Prostate gland (tissue), 2 donors: ENCODE measurements at places on chromosomes 1 and 21.

DNA sequence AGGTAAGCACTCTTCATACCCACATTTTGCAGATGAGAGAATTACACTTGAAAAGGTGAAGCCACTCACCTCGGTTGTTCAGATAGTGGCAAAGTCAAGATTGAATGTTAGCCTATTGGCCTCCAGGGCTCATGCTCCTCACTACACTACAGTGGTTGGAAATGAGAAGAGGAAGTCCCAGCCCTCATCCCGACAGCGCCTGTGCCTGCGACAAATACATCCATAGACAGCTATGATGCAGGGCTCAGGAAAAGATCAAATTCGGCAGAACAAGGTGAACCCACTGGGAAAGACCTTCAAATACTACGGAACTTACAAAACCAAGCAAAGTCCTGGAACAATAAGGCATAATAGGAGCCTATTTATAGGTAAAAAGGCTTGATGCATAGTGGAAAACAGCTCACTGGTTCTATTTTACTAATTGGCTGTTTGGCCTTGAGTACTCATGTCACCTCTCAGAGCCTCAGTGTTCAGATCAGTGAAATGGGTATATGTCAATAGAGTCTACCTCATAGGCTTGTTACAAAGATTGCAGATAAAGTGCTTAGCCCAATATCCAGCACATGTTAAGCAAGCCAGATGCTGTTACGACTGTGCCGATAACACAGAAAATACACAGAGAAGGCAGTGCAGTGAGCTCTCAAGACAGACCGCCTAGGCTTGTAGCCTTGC lies 3.5 kb downstream of the SPOCD1 start:
- H3K36me3 ChIP-seq: no peaks in the 10 kb centered on the region
- no peaks in the 10 kb centered on the region for H3K27me3 ChIP-seq
- no peak overlapping the region for H3K27ac ChIP-seq
- H3K4me1 ChIP-seq: no peaks in the 10 kb centered on the region
- no peak overlapping the region for H3K4me3 ChIP-seq
- DNase-seq: no peak

GRCh38 chr1:198656500-198656932 lies 17.7 kb downstream of the PTPRC start:
- peak overlapping the region; percentile 38 for H3K27ac ChIP-seq
- DNase-seq: peak; percentile 89
- no peaks in the 10 kb centered on the region for H3K4me1 ChIP-seq

DNA sequence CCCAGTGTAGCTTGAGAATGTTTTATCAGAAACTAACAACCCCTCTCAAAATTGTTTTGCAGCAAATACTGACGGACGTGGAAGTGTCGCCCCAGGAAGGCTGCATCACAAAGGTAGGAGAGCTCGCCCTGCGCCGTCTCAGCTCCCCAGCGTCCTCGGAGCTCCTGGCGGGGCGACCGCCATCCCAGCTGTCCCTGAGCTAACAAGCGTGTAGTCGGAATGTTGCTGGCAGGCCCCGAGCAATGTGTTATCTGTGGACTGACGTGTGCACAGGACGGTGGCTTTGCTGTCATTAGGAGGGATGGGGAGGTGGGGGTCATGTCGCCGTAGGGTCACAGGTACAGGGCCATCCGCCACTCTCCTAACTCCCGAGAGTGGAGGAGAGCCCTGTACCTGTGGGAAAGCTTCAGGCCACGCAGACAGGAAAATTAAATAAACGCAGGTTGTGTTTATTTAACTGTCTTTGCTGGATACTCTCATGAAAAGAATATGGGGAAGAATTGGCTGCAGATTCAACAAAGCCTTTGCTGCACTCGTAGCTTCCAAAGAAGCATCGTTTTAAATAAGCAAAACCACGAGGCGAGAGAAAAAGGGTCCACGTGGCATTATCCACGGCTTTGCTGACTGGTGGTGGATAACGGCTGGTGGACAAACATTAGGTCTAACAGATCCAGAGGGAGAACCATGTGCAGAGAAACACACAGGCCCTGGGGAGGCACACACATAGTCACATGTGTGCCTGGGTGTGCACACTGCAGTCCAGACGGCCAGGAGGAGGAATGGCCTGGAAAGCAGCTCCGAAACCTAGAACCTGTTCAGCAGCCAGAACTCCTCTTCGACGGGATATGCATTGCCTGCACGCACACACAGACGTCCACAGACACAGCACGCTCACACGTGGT lies 175.3 kb downstream of the PRDM16 start:
- H3K27me3 ChIP-seq: peaks cover 54% of the 10 kb centered on the region
- no peak for DNase-seq
- no peaks in the 10 kb centered on the region for H3K4me1 ChIP-seq
- H3K36me3 ChIP-seq: no peaks in the 10 kb centered on the region
- no peak overlapping the region for H3K27ac ChIP-seq

DNA sequence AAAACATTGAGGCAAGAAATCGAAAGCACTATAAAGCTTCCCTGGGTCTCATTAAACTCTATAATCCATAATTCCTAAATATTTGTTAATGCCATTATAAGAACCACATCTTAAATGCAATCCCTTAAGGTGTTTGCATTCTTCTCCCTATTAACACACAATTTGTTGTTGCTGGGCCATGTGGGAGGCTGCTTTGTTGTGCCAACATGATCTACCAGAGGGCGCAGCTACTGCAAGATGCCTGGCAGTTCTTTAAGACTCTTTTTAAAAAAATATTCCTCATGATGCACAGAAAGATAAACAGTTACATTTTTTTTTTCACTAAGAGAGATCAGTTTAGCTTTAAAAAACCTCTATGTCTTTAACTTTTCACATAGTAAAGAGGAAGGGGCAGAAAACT lies 39.0 kb upstream of the BCAS2 start:
- no peak overlapping the region for H3K27ac ChIP-seq
- no peaks in the 10 kb centered on the region for H3K4me1 ChIP-seq
- no peaks in the 10 kb centered on the region for H3K27me3 ChIP-seq

DNA sequence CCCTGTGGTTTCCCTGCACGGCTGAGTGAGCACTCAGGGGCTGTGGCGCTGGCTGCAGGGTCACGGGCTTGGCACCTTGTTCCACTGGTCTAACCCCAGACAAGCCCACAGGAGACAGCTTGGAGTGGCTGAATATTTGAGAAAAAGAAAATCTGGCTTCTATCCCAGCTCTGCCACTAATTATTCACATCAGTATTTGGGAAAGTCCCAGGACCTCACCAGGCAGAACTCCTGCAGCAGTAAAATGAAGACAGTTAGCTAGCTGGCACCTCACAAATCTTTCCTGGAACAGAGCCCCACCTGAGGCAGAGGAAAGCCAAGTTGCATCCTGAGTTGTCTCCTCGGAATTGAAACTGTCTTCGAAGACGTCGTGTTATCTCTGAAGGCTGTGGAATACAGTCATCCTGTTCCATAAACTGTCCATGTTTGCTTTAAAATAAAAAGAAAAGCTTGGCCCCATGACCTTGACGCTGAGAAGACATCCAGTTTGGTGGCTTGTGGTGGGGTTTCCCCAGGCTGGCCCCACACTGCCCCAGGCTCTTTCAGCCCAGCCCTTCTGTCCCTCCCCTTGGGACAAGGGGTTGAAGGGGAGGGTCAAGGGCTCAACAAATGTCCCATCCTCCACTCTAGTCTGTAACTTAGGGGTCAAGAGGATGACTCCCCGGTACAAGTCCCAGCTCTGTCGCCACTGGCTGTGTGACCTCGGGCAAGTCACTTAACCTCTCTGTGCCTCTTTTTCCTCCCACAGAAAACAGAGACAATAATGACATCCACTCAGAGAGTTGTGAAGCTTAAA lies 93.8 kb upstream of the TMPRSS2 start:
- no peak overlapping the region for H3K4me3 ChIP-seq
- H3K27me3 ChIP-seq: no peaks in the 10 kb centered on the region
- peaks cover 17% of the 10 kb centered on the region for H3K4me1 ChIP-seq
- peak overlapping the region; percentile 63 for H3K27ac ChIP-seq
- no peaks in the 10 kb centered on the region for H3K36me3 ChIP-seq
- DNase-seq: peak; percentile 77

DNA sequence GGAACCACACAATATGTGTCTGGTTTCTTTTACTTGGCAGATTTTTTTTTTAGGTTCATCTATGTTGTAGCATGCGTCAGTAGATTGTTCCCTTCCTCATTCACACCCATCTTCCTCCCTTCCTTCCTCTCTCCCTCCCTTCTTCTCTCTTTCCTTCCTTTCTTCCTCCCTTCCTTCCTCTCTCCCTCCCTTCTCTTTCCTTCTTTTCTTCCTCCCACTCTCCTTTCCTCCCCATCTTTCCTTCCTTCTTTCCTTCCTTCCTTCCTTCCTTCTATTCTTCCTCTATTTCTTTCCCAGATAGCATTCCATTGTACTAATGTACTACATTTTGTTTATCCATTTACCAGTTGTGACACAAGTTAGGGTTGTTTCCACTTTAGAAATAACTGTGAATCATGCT lies 218.0 kb downstream of the RGS7 start:
- no peaks in the 10 kb centered on the region for H3K36me3 ChIP-seq
- no peak overlapping the region for H3K27ac ChIP-seq
- H3K27me3 ChIP-seq: no peaks in the 10 kb centered on the region
- H3K4me3 ChIP-seq: no peak overlapping the region
- no peak for DNase-seq
- no peaks in the 10 kb centered on the region for H3K4me1 ChIP-seq

GRCh38 chr21:32770871-32771523 lies 558 bp downstream of the PAXBP1 start:
- peak; percentile 30 for DNase-seq
- peak overlapping the region; percentile 82 for H3K27ac ChIP-seq
- H3K27me3 ChIP-seq: no peaks in the 10 kb centered on the region
- H3K36me3 ChIP-seq: no peaks in the 10 kb centered on the region
- H3K4me1 ChIP-seq: no peaks in the 10 kb centered on the region

GRCh38 chr1:67945733-67946374 lies 104.6 kb downstream of the DIRAS3 start:
- no peak overlapping the region for H3K27ac ChIP-seq
- no peak overlapping the region for H3K4me3 ChIP-seq
- no peaks in the 10 kb centered on the region for H3K4me1 ChIP-seq
- H3K36me3 ChIP-seq: no peaks in the 10 kb centered on the region
- no peaks in the 10 kb centered on the region for H3K27me3 ChIP-seq

DNA sequence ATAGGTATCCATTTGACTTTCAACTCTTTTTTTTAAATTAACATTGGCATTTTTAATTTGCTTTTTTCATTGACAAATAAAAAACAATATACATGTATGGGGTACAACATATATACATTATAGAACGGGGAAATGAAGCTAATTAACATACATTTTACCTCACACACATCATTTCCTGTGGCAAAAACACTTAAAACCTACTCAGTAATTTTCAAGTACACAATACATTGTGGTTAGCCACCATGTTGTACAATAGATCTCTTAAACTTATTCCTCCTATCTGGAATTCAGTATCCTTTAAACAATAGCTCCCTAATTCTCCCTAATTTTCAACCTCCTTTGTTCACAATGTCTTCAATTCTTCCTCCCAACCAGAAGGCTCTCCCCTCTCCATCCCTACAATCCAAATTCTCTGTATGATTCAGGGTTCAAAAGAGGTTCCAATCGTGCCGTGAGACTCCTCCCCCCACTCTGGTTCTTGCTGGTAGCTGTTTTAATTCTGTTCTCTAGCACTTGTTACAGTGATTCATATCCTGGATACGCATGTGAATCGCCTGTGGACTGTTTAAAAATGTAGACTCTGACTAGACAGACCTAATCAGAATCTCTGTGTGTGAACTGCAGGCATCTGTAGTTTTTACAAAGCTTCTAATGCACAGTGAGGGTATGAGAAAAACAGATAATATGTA lies 87.6 kb upstream of the DUSP10 start:
- no peaks in the 10 kb centered on the region for H3K27me3 ChIP-seq
- DNase-seq: no peak
- no peak overlapping the region for H3K4me3 ChIP-seq
- no peak overlapping the region for H3K27ac ChIP-seq
- no peaks in the 10 kb centered on the region for H3K4me1 ChIP-seq
- no peaks in the 10 kb centered on the region for H3K36me3 ChIP-seq

DNA sequence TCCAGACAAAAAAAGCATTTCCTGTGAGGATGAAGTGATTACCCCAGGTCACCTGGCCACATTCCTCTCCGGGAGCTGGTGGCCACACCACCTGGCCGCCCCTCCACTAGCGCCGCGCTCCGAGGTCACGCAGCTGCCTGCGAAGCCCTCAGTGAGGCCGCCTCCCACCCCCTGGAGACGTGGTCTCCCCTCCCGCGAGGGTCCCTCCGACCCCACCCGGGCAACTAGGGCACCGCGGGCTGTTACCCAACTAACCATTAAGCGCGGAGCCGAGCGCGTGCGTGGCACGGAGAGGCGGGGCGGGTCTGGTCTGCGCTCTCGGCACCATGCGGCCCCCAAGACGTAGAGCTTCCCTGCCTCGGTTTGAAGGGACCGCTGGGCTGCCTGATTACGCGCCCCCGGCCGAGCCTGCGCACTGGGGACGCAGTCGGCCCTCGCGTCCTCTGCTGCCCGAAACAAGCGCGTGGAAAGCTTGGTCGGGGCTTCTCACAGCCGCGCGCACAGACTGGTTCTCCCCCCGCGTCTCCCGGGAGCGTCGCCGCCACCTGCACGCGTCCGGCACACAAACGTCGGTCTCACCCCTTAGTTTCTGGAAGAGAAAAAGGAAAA lies 106.5 kb downstream of the SLC16A1 start:
- no peaks in the 10 kb centered on the region for H3K4me1 ChIP-seq
- H3K27ac ChIP-seq: no peak overlapping the region
- H3K36me3 ChIP-seq: no peaks in the 10 kb centered on the region
- no peak for DNase-seq
- peak overlapping the region; percentile 42 for H3K4me3 ChIP-seq
- H3K27me3 ChIP-seq: no peaks in the 10 kb centered on the region

- H3K4me3 ChIP-seq: no peak overlapping the region
- no peaks in the 10 kb centered on the region for H3K36me3 ChIP-seq
- DNase-seq: no peak
- H3K27ac ChIP-seq: no peak overlapping the region
- no peaks in the 10 kb centered on the region for H3K27me3 ChIP-seq
Measured at GRCh38 chr21:14957836-14958235, 107.0 kb downstream of the NRIP1 start.

GRCh38 chr1:110487726-110488125 lies 31.2 kb downstream of the KCNA10 start:
- H3K4me1 ChIP-seq: no peaks in the 10 kb centered on the region
- no peak overlapping the region for H3K4me3 ChIP-seq
- no peaks in the 10 kb centered on the region for H3K27me3 ChIP-seq

DNA sequence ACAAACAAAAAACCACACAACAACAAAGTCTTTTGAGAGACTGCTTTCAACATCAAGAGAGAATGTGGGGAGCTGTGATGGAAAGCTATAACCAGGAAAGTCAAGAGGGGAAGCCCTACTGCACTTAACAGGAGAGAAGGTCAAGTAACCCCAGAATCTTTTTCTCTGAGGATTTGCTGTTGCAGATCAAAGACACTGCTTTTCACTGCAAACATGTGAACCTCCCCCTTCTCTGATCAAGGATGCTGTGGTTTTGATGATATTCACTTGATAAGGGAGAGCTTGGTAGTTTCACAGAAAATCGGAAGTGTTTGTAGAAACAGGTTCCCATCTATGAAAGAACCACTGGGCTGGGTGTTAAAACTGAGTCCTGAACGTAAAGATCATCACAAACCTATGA lies 4.8 kb downstream of the ETV3 start:
- DNase-seq: no peak
- H3K27me3 ChIP-seq: no peaks in the 10 kb centered on the region
- peaks cover 6% of the 10 kb centered on the region for H3K4me1 ChIP-seq
- peak overlapping the region; percentile 60 for H3K27ac ChIP-seq
- no peaks in the 10 kb centered on the region for H3K36me3 ChIP-seq
